ENCODE measurements at places on chromosomes 12 and 14.

GRCh38 chr12:112111931-112112330, 3.3 kb upstream of the NAA25 start:
- DNase-seq, result no peak

GRCh38 chr12:67599691-67600090, 48.9 kb upstream of the DYRK2 start:
- DNase-seq, result no peak

GRCh38 chr12:90908465-90908864, 46.5 kb downstream of the CCER1 start:
- DNase-seq, result peak; percentile 5

GRCh38 chr14:101444116-101444515, 117.2 kb upstream of the DIO3 start:
- DNase-seq, result no peak

DNA sequence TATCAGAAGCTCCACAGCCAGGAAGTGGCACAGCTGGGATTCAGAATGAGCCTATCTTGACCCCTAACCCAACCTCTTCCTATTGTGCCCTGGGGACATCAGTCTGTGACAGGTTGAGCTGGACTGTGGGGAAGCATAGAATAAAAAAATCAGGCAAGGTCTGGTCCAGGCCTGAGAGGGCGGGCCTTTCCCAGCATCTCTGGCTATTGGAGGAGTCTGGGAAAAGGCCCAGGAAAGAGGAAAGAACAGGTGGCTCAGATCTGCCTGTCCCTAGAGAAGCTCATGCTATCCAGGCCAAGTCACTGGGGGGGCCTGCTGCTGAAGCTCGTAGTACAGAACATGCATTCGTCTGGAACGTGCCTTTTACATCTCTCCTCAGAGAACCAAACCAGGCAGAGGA, 100.5 kb downstream of the PPM1H start:
- DNase-seq, result no peak

DNA sequence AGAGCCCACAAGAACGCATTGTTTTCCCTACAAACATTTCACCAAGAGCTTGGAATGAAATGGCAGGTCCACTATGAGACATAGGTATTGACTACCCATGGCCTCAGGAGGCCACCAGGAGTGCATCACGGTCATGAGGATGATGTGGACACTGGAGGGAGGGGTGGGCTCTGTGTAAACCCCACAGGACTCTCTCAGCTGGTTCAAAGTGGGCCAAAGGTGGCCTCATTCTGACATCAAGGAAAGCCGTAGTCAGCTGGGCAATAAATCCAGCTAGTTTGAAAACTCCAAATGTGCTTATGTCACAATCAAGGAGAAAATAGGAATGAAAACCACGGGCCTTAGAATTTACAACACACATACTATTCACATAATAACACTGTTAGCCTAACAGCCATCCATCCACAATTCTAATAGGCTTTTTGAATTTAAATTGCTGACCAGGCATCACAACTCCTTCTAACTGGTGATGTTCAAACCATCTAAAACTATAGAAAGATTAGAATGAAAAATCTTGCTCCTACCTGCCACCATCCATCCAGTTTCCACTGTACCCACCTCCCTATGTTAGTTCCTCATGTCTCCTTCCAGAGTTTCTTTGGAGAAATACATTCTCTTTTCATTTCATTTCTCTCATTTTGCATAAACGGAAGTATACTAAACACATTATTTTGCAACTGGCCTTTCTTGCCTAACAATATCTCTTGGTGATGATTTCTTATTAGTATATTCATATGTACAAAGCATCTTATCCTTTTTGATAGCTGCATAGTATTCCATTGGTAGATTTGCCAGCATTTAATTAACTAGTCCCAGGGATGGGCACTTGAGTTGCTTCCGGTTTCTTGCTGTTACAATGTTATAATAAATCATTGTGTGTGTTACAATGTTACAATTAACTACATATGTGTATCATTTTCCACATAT, 21.5 kb downstream of the CMKLR1 start:
- no peak for DNase-seq

- no peak for DNase-seq
Measured at GRCh38 chr12:2463719-2464118, 331.1 kb upstream of the FKBP4 start.

- no peak for DNase-seq
Measured at GRCh38 chr14:85333841-85334240, 196.1 kb upstream of the FLRT2 start.
